ENCODE measurements at places on chromosomes 6 and 20.

DNA sequence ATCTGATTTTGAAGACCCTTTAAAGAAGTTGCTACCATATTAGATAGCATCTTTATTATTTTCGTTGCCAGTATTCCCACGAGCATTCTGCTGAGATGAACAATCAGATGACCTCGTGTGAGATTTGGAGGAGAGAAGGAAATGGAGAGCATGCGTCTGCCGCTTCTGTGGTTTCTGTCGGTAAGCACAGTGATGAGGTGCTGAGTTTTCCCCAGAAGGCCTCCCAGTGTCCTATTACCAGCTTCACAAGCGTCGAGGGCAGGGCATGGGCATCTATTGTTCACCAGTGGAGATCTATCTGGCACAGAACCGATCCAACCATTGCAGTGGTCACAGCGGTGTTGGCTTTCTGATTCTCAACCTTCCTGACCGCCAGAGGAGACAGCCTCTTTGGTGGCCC, 29.4 kb downstream of the TRAF3IP2 start:
- peaks cover 35% of the 10 kb centered on the region for H3K4me1 ChIP-seq
- no peak overlapping the region for H3K27ac ChIP-seq
- H3K27me3 ChIP-seq: no peaks in the 10 kb centered on the region
- no peaks in the 10 kb centered on the region for H3K36me3 ChIP-seq
- DNase-seq: no peak

DNA sequence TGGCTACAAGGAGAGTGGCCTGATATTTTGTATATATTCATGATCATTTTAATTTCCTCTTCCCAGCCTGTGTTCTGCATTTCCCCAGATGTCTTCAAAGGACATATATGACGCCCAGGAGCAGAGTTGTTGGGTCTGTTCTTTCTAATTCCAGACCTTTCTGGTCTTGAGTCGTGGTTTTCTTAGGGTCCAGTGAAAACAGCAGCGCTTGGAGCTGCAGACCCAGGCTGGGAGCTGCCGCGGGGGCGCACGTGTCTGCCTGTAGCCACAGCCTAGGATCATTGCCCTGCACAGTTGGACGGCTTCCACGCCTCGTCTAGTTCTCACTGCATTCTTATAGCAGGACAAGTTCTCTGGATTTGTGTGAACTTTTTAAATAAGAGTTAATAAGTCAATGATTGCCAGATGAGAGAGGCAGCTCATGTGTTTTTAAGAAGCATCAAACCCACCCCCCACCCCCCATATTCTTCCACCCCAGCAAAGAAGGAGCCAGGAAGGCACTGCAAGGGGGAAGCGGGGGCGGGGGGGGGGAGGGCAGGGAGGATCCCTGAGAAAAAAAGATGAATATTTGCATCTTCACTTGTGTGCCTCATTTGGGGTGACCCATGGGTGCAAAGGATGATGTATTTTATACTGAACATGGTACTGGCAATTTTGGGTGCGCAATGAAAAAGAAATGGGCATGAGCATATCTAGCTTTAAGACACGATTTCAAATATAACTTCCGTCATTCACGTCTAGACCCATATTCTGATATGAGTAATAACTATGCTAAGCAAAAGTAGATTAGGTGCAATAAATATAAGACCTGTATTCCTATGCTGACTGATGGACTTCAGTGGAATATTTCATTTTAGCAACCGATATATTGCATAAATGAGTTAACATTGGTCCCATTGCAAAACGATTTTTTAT, 160.0 kb downstream of the TBXT start:
- DNase-seq: no peak
- peaks cover 43% of the 10 kb centered on the region for H3K27me3 ChIP-seq
- no peaks in the 10 kb centered on the region for H3K36me3 ChIP-seq
- H3K27ac ChIP-seq: peak overlapping the region; percentile 92
- H3K4me1 ChIP-seq: peaks cover 44% of the 10 kb centered on the region

- DNase-seq: no peak
- H3K4me3 ChIP-seq: no peak overlapping the region
- no peaks in the 10 kb centered on the region for H3K27me3 ChIP-seq
- H3K27ac ChIP-seq: no peak overlapping the region
Observed at GRCh38 chr20:5918856-5919625, 31.3 kb downstream of the TRMT6 start.

- no peaks in the 10 kb centered on the region for H3K4me1 ChIP-seq
- no peak overlapping the region for H3K4me3 ChIP-seq
- no peak overlapping the region for H3K27ac ChIP-seq
- DNase-seq: no peak
- no peaks in the 10 kb centered on the region for H3K36me3 ChIP-seq
Observed at GRCh38 chr6:79862126-79862525, 85.2 kb downstream of the ELOVL4 start.

GRCh38 chr6:160038479-160038878, 69.6 kb downstream of the IGF2R start:
- no peaks in the 10 kb centered on the region for H3K36me3 ChIP-seq
- DNase-seq: no peak
- H3K4me3 ChIP-seq: no peak overlapping the region
- H3K4me1 ChIP-seq: no peaks in the 10 kb centered on the region
- no peak overlapping the region for H3K27ac ChIP-seq

Measured in tibial nerve (tissue), 4 donors.